ENCODE measurements at places on chromosomes 2 and 18.

- no peak for ATAC-seq
Measured at GRCh38 chr2:101200676-101201075, 49.5 kb upstream of the TBC1D8 start.

DNA sequence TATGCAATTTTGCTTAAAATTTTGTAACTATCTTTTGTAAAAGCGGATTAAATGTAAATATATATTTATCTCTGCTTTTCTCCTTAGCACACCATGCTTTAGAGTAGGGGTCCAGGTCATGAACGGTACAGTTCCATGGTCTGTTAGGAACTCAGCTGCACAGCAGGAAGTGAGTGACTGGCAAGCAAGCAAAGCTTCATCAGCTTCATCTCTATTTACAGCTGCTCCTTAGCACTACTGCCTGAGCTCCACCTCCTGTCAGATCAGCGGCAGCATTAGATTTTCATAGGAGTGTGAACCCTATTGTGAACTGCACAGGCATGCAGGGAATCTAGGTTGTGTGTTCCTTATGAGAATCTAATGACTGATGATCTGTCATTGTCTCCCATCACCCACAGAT is 959.0 kb upstream of the SLC39A10 start:
- no peak for ATAC-seq

DNA sequence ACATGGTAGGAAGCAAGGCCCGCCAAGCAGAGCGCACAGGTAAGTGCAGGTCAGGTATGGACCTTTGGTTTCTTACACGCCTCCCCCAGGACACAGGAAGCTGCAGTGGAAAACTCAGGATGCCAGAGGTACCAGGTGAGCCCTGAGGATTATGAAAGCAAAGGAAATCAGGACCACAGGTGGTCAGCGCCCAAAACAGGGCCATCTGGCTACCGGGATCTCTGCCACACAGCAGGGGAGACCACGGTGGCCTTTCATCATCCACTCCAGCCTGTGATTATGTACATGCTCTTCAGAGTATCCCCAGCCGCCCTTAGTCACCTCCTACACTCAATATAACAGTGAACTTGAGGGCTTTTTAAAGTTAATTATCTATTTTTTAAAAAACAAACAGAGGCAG is 125.5 kb upstream of the EPC2 start:
- no peak for ATAC-seq

- no peak for ATAC-seq
Measured at GRCh38 chr2:212926940-212927339, 224.5 kb downstream of the IKZF2 start.

DNA sequence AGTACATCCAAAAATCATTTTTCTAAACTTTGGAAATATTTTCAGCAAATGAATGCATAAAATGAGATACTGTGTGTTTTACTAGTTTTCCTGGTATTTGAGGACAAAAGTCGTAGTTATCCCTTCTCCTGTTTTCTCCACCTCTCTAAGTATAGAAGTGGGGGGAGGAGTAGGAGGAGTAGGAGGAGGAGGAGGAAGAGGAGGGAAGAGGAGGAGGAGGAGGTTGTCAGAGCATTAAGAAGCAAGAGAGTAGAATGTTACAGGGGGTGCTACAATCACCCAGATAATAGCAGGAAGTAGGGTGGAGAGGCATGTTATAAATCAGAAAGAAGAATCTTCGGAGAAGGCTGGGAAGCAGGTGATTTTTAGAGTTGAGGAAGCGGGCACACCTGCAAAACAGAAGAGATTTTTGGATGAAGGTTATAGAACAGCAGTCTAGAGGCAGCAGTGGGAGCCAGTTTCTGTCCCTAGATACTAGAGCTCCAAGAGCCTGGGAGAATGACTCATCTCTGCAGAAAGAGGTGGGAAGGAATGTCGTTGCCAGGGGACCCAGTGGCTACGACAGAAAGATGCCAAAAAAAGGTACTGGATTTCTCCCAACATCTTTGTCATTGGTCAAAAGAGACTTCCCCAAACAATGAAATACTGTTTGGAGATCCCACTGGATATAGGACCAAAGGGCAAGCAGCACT is 44.2 kb upstream of the AQP4 start:
- no peak for ATAC-seq

DNA sequence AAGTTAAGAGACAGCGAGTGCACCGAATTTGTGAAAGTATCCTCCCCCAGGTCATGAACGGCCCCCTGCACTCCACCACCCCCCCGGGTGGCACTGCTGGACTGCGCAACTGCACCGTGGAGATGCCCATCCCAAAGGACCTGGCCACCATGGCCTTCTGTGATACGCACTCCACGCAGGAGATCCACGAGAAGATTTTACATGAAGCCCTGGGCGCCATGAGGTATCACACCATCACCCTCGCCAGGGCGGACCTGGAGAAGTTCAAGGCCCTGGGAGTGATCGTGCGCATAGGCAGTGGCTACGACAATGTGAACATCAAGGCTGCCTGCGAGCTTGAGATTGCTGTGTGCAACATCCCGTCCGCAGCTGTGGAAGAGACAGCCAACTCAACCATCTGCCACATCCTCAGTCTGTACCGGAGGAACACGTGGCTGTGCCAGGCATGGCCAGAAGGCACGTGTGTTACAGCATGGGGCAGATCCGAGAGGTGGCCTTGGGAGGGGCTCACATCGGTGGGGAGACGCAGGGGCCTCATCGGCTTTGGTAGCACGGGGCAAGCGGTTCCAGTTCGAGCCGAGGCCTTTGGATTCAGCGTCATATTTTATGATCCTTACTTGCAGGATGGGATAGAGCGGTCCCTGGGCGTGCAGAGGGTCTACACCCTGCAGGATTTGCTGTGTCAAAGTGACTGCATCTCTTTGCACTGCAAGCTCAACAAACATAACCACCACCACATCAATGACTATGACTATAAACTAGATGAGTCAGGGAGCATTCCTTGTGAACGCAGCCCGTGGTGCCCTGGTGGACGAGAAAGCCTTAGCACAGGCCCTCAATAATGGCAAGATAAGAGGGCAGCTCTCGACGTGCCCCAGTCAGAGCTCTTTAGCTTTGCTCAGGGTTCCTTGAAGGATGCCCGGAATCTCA is 290.8 kb upstream of the MC4R start:
- no peak for ATAC-seq

DNA sequence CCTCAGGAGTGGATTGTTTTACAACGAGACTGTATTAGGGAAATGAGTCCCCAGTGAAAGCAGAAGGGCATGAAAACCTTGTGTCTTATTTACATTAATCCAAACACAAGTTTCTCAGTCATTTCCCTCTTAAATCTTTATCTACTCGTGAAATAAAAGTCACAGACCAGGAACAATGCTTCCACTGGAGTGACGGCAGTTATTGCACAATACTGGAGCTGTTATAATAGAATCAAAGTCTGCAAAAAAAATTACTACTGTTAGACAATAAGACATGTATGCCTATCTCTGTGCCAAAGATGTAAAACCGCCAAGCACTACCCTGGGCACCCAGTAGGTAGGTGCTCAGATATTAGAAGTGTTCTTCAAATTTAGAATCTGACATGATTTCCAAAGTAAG is 375.5 kb downstream of the ZNF521 start:
- ATAC-seq: no peak

DNA sequence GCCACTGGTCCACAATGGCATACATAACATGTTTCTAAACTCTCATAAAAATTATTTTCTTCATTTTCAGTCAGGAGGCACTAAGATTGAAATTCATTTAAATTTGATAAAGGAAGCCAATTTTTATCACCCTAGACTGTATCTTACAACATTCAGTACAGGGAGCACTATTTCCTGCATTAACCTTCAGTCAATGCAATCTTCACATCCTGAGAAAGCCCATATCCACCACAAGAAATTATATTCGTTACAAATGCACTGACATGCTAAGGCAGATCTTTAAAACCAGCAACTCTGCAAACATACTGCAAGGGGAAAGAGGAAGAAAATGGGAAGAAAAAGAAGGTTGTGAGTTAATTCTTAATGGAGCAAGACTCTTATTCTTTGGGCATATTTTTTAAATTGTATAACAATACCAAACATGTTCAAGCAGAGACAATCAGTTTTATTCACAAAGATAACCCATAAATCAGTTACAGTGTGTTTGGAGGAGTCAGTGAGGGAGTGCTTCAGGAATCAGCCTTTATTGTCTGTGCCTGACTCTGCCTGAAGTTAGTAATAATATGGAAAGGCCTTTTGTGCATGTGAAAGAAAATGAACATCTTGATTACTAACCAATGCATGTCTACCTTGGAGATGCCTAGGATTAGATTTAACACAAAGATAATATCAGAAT is 370.1 kb downstream of the FBXO15 start:
- ATAC-seq: peak; percentile 40

DNA sequence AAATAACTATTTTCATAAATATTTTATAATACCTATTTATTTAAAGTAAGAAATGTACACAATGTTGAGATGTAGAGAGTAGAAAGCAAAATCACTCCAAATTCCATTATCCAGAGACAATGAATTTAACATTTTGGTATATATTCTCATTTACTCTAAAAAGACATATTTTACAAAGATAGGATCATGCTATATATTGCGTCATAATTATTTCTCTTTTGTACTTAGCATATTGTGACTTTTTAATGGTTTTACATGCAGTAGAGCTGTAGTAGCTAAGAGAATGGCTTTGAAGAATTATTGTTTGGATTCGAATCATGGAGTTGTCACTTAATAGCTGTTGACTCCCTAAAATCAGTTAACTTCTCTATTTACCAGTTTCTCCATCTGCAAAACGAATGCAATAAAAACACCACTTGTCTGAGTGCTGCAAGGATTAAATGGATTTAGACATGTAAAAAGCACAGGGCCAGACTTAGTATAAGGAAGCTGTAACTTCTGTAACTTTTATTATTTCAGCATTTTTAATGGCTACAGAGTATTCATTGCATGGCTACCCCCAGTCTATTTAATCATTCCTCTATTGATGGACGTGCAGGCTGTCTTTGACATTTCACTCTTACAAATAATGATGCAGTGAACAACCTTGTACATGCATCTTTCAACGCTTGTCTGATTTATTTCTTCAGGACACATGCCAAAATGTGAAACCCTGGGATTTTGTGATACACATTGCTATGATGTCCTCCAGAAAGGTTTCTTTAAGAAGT is 33.2 kb downstream of the KCNS3 start:
- ATAC-seq: no peak
